Stimulated activated naive CD8-positive, alpha-beta T cell treated with anti-CD3 and anti-CD28 coated beads, Interleukin-15, Interleukin-2, amounts not matched to agents 100 U/mL and 50 U/mL, for 24 hours (primary cell): ENCODE measurements at places on chromosomes 6 and 20.

DNA sequence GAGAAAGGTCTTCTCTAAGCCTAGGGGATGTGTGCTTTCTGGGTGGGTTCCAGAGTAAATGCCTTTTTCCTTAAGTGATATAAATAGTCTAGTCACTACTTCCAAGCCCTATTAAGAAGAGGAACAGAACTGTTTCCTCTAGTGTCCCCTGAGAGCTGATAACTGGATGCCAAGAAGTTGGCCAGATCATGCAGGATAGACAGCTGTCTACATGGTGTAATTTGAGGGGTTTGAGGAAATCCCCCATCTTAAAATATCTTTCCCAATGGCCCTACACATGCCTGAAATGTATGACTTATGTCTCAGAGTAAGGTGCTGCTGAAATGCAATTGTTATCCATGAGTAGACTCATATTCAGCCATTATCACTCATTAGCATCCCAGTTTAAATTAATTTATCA lies 20.2 kb upstream of the PIM1 start:
- no peak for DNase-seq

DNA sequence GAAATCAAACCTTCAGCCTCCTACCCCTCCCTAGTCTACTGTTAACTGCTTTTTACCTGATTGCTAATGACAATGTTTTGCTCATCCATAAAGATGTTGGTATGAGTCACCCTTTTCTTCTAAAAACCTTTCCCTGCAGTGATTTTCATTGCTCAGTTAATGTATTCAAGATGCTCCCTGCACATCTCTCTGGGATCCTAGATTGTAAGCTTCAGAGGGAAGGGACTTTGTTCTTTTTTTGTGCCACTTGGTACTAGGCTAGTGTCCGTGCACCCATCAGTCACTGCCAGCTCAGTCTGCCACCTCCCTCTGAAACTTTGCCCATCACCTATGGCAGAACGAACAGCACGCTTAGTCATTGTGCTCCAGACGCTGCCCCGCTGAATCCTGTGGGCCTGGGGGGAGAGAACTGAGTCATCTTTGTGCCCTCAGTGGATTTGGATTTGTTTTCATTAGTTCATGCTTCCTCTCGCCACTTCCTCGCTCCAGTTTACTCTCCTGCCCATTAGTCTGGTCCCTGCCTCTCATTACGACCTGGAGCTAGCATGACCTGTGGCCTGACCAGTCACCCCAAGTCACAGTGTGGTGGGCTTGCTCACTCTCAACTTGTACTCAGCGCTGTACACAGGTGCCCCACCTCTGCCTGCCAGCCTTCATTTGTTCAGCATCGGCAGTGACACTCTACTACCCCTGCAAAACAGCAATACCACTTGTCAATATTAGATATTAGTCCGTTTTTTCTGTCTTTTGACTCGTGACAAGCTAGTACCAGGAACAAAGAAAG lies 78.0 kb upstream of the TMEM181 start:
- DNase-seq, result no peak

- no peak for DNase-seq
Observed at GRCh38 chr20:757506-757905, 10.8 kb downstream of the SLC52A3 start.

DNA sequence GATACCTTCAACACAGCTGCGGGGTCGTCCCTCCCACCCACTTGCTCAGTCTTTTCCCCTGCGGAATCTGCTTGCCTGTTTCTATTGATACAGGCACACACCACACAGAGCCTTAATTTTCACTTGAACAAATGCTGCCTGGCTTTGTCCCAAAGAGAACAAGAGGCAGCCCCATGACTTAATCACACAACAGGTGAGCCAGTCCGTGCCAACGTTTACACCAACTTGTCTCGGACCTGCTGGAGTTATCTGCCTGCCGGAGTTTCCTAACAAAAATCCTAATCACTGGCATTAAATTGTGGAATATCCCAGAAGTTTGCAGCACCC lies 186.8 kb upstream of the RREB1 start:
- no peak for DNase-seq
